ENCODE measurements at places on chromosomes 6 and 20.

- peak; percentile 51 for DNase-seq
Measured at GRCh38 chr6:149026530-149026942, 279.7 kb downstream of the UST start.

DNA sequence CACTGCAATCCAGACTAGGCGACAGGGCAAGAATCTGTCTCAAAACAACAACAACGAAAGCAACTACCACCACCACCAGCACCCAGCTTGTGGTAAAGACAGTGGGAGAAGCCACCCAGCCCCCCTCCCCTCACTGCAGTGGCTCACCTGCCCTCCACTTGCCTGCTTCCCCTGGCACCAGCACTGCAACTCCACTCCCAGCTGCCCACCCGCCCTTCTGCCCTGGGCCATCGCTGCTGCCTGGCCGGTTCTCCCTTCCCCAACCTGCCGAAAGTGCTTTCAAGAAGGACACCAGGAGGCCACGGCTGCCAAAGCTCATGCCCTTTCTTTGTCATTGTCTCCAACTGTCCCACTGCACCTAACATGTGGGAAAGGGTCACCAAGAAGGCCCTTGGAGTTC, 94.7 kb upstream of the AGPAT4 start:
- DNase-seq: no peak

DNA sequence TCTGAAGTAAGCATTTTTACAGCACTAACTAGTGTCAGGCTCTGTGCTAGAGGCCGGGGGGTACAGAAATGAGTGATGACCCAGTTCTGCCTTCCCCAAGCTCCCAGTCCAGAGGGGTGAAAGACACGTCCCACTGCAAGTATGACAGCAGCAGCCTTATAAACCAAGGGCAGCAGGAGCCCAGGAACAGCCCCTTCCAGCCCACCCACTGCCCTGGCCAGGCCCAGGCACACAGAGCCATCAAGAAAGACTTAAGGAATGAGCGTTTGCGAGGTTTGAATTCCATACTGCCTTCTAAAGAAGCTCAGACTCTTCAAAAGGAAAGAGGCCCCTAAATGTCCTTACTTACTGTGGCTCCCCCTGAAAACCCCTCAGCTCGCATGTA, 10.0 kb downstream of the TRERF1 start:
- no peak for DNase-seq

DNA sequence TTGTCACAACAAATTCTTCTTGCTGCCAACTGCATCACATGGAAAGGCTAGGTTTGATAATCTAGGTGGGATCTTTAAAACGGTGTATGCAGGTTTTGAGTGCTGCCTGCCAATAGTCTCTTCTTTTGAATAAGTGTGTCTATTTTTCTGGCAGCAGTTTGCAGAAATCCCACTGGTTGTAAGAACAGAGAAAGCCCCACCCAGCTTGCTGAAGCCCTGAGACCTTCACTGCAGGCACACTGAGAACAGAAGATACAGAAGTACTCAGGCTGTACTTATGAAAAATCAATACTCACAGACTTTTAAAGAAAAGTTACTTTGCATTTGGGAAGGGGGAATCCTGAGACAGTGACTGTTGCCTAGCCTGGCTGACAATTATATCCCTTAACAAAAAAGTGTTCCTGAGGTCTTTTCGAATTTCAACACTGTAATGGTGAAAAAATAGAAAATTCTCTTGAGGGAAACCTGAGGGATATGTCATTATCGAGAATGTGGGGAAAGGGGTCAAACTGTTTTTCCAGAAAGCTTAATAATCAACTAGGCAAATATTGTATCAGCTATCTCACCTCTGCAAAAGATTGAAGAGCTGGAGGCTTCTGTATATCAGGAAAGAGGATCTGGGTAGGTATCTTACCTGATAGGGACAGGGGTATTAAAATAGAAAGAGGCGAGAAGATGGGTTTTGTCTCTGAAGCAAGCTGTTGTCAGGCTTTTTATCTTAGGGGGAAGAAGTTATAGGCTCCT, 199.9 kb downstream of the LRFN2 start:
- no peak for DNase-seq

- DNase-seq: no peak
Measured at GRCh38 chr6:131775886-131776285, 31.9 kb upstream of the ENPP1 start.

DNA sequence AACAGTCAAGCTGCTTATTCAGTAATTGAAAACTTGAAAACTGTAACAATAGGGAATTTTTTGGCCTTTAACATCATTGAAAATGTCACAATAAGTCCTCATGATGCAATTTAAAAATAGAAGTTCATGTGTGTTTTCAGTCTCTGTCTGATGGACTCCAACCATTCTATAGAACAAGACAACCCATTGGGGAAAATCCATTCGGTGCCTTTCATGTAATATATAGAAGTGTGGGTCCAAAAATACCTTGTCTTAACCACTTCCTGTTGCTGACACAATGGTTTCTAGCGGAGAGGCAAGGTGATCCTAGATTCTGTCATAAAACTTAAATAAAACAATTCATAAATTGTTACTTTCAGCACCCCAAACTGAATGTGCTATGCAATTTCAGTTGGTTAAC, 1131.3 kb upstream of the MAP3K7 start:
- DNase-seq: no peak

DNA sequence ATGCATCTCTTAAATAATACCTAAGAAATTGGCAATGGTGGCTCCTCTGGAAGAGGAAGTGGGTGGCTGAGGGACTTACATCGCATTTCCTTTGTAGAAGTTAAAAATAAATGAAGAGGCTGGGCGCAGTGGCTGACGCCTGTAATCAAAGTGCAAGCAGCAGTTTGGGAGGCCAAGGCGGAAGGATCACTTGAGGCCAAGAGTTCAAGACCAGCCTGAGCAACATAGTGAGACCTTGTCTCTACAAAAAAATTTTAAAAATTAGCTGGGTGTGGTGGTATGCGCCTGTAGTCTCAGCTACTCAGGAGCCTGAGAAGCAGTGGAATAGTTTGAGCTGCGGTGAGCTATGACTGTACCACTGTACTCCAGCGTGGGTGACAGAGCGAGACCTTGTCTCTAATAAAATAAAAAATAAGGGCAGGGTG, 12.2 kb upstream of the NCOA3 start:
- DNase-seq: no peak

- peak; percentile 33 for DNase-seq
Measured at GRCh38 chr6:170575250-170575649, 9.2 kb downstream of the PDCD2 start.

GRCh38 chr6:129497481-129498441, 212.2 kb downstream of the ARHGAP18 start:
- no peak for DNase-seq

All from HEK293T (cell line).